ENCODE measurements at places on chromosomes 3 and 15. TPM values are rescaled to one million over a fixed set of nuclear protein-coding genes. Genes with fewer than 3 reads are reported as not detected.

CCK gene
- 0.13 TPM for total RNA-seq

ABCC5 gene
- 18.9 TPM for total RNA-seq

TNFAIP8L3 gene
- 6.9 TPM for total RNA-seq

MYO1E gene
- 122 TPM for total RNA-seq

RUBCN gene
- 11.5 TPM for total RNA-seq

SLC9C1 gene
- 0.43 TPM for total RNA-seq

ANO10 gene
- total RNA-seq = 55.3 TPM

IGSF11 gene
- under 0.01 TPM for total RNA-seq

Data from smooth muscle cell of the pulmonary artery (primary cell).